Trophoblast cell (in vitro differentiated cells and primary cell): ENCODE measurements at places on chromosomes 1 and 21.

DNA sequence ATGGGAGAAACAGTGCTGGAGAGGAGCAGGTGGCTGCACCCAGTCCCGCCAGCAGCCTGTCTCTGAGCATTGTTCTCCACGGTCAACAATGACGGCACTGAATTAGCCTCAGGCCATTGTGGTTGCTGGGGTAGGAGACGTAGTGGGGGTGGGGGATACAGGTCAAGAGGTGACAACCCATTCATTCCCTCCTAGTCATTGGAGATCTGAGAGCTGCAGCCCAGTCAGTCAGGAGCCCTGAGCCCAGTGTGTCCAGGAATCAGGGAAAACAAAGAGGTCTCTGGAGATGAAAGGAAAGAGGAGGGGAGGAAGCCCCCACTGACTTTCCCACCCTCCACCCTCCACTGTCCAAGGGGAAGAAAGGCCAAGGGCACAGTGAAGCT, 15.3 kb downstream of the SMIM12 start:
- DNase-seq: peak; percentile 42

DNA sequence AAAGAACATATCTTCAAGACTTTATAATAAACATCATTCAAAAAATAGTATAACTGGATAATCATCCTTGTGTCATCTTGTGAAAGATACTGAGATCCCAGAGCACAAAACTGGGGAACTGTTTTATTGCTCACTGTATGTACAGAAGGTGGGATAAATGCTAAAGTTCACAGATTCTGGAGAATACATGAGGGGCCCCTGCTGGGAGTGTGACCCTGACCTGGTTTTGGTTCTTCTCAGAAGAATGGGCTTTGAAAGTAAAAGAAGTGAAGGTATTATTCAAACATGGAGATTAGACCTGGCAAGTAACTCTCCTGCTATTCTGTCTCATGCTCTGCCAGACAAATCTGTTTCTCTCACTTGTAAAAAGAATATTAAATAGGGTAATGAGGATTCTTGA, 14.5 kb downstream of the WDR26 start:
- DNase-seq: no peak

DNA sequence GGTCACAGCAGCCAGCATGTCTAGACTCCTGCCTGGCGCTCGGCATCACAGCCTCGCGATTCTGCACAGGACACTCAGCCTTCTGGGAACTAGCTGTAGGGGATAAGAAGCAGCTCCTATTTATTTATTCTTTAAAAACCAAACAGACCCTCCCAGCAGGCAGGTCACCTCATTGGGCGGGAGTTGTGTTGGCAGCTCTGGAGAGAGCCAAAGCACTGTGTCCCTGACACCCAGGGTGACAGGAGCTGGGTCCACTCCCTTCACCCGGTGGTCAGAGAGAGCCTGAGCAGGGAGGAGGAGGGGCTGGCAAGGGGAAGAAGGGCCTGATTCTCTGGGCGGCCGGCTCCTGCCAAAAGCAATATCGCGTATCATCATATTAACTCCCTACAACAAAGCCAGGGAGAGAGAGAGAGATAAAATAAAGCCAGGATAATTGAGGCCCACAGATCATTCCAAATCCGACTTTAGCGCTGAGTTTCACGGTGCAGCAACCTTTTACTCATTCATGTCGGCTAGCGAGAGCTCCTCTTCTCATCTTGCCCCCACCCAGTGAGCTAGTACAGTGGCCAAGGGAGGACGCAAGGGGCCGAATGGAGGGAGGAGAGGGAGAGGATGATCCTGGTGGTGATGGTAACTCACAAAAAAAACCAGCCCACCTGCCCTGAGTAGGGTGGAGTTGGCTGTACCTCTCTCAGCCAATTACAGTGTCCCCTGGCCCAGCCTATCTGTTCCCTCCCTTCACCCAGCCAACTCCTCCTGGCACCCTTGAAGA, 79.8 kb upstream of the IFFO2 start:
- DNase-seq: no peak

DNA sequence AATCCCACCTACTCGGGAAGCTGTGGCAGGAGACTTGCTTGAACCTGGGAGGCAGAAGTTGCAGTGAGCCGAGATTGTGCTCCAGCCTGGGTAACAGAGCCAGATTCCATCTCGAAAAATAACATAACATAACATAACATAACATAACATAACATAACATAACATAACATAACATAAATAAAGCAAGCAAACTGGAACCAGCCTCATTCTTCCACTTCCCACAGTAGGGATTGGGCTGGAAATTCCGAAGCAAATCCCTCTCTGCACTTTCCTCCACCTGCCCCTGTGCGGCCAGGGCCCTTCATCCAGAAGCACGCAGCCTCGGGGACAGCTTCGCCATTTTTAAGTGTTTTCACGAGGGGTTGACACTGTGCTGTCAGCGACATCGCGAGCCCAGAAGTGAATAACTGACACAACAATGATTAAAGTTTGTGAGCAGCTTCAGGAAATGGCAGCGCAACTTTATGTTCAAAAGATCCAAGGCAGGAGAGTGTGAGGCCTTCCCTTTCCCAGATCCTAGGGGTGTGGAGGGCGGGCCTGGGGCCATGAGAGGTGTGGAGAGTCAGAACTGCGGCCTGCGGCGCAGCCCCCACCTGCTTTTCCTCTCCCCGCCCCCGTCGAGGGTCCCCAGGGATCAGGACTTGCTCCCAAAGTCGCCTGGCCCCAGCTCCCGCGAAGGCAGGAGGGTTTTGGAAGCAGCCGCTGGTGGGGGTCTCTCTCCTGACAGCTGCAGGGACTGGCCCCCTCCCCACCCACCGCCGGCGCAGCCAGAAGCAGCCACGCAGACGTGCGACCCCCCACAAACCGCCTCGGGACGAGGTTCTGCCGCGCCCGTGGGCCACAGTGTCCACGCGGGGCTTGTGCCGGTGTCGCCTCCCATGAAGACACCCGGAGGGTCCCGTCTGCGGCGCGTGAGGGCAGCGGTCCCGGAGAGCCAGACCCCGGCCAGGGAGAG, 651 bp upstream of the GABRD start:
- DNase-seq: no peak

DNA sequence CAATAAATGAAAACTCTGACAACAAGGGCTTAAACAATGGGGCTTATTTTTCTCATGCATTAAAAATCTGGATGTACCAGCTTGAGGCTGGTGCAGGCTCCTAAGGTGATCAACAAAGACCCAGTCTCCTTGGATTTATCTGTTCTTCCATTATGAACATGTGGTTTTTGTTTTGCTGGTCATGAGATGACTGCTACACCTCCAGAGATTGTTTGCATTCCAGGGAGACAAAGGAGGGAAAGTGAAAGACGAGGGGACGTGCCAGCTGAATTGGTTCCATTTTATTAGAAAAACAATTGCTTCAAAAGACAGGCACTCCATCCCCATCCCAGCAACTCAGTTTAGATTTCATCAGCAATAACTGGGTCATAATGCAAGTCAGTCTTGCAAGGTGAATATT, 90.9 kb upstream of the KCNK1 start:
- no peak for DNase-seq

- DNase-seq: peak; percentile 85
Observed at GRCh38 chr1:175154629-175155472, 37.7 kb downstream of the KIAA0040 start.

GRCh38 chr1:37888022-37888700, 28.8 kb upstream of the MTF1 start:
- no peak for DNase-seq

DNA sequence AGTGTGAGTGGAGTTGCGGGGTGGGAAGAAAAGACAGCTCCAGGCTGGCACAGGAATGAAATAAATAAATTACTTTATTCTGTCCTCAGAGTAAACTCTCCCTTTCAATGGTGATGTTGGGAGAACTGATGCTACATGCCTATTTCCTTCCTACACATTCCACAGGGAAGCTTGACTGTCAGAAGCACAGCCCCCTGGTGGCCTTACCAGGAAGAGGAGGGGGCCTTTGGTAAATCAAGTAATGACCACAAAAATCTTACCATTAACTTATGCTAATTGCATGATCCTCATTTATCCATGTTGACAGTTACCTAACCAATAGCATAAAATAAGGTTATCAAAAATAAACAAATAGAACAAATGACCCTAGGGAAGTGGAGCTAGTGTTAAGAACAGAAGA, 605.0 kb upstream of the PKN2 start:
- DNase-seq: peak; percentile 7

- peak; percentile 88 for DNase-seq
Observed at GRCh38 chr1:229318056-229318455, 24.8 kb downstream of the CCSAP start.

- no peak for DNase-seq
Observed at GRCh38 chr21:38570596-38570995, 72.3 kb upstream of the ERG start.

DNA sequence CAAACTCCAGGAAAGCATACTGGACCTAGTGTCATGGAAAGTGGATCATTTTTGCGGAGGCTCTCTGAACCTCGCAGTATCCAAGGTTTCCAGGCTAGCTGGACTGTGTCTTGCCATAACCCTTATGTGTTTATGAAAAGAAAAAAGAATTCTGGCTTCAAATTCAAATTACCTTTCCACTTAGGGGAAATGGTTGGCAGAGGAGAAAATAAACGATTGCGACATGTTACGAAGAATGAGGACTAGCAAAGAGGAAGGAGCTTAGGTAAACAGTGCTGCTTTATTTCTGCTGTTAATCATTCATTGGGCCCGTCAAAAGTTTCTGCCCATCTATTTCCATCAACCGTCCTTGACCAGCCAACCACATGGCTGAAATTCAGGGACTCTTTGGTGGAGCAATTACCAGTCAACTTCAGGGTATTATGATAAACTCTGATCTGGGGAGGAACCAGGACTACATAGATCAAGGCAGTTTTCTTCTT, at the start of gene C4BPA:
Gene C4BPA (plus strand): TSS at position 342 of the 482 bp plus-strand sequence. CDS start 8,793 bp downstream, outside the sequence.
- DNase-seq: no peak

DNA sequence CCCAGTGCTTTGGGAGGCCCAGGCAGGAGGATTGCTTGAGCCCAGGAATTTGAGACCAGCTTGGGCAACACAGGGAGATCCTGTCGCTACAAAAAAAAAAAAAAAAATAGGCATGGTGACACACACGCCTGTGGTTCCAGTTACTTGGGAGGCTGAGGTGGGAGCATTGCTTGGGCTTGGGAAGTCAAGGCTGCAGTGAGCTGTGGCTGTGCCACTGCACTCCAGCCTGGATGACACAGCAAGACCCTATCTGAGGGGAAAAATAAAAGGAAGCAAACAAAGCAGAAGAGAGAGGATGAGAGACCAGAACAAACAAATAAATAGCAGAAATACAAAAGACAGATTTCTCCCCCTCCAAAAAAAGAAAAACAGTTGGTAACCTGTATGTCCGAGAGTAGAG, 34.0 kb downstream of the MTF2 start:
- no peak for DNase-seq

GRCh38 chr1:230149751-230150584, 82.9 kb downstream of the GALNT2 start:
- no peak for DNase-seq

GRCh38 chr1:48469616-48470480, 2.2 kb downstream of the SPATA6 start:
- peak; percentile 19 for DNase-seq

- DNase-seq: peak; percentile 17
Observed at GRCh38 chr1:227318853-227319607, 738 bp upstream of the CDC42BPA start.

GRCh38 chr1:12153181-12153785, 13.5 kb upstream of the TNFRSF1B start:
- peak; percentile 96 for DNase-seq

GRCh38 chr1:109826930-109827349, 63.2 kb upstream of the EPS8L3 start:
- DNase-seq: no peak
